ENCODE measurements at places on chromosomes 2 and 18.

- no peak for DNase-seq
Measured at GRCh38 chr2:168293766-168294165, 46.4 kb upstream of the STK39 start.

GRCh38 chr2:177036747-177037146, 175.8 kb upstream of the HNRNPA3 start:
- DNase-seq = no peak

DNA sequence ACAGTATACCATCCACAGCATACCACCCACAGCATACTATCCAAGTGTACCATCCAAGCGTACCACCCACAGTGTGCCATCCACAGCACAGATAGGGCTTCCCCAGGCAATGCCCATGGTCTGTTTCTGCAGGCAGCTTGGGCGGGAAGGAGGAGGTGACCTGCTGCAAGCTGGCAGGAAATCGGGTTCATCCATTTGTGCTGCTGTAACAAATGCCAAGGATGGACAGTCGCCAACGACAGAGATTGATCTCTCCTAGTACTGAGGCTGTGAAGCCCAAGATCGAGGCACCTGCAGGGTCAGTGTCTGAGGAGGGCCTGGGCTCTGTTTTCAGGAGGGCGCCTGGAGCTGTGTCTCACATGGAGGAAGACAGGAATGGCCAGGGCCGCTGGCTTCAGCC, 93.6 kb upstream of the SNTG2 start:
- no peak for DNase-seq

DNA sequence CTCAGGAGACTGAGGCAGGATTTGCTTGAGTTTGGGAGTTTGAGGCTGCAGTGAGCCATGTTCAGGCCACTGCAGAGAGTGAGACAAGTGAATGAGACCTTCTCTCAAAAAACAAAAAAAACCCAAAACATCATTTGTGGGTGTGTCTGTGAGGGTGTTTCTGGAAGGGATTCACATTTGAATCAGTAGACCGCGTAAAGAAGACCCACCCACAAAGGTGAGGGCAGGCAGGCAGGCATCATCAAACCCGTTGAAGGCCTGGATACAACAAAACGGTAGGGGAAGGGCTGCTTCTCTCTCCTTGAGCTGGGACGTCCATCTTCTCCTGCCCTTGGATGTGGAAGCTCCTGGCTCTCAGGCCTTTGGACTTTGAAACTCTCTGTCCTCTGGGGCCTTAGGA, 25.4 kb downstream of the CDKL4 start:
- no peak for DNase-seq

DNA sequence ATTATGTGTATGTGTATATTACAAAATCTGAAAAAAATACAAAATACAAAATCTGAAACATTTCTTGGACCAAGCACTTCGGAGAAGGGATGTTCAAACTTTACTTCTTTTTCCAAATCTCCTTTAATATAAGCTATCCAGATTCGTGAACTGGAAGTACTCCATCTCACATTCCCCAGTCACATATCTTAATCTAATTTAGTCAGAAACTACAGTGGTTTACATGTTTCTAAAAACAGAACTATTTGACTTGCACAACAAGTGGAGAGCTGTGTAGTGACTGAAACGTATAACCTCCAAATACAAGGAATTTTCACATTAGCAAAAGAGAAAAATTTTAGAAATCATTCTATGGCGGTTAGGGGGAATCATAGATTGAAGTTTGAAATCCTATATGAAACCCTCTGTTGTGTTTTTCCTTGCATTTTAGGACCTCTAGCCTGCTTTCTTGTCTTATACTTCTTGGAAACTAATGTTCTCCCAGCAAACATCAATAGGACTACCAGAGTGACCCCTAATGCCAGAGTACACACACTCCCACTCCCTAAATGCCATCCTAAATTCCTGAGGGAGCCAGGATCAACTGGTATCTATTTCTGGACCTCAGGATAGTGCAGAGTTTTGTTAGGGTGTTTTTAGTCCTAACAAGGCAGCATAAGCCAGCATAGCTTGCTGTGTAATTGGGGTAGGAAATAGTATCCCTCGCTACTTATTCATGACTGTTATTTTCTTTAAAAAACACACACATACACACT, 30.2 kb upstream of the ROCK1 start:
- DNase-seq = no peak

DNA sequence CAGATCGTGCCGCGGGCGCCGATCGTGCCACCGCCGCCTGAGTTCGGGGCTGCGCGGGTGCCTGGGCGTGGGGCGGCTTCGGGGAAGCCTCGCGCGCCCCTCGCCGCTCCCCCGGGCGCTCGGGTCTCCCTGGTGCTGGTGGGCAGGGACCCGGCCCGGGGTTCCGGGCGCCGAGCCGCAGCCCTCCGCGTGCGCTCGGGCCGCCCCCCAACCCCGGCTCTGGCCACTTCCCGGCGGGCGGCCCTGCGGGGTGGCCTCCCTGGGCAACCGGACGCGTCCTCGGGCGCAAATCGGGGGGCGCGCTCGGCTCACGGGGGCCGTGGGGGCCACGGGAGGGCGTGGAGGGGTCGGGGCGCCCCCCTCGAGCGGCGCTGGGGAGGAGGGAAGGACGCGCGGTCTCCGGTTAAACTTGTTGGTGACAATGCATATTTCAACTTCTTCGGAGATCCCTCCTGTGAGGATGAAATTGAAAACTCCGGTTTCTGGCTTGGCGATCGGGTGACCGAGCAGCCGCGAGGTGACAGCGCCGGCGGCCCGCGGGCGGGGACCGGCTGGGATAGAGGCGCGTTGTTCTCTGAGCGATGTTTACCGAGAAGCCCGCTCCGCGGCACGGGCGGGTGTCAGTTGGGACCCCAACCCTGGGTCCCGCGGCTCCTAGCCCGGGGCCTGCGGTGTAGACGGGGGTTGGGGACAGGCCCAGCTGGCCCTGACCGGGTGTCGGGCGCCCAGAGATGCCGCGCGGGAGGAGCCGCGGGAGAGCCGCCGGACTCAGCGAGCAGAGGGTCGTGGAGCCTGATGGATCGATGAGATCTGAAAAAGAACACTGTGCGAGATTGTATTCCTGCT, 676 bp downstream of the SH3BP4 start:
- peak; percentile 31 for DNase-seq

DNA sequence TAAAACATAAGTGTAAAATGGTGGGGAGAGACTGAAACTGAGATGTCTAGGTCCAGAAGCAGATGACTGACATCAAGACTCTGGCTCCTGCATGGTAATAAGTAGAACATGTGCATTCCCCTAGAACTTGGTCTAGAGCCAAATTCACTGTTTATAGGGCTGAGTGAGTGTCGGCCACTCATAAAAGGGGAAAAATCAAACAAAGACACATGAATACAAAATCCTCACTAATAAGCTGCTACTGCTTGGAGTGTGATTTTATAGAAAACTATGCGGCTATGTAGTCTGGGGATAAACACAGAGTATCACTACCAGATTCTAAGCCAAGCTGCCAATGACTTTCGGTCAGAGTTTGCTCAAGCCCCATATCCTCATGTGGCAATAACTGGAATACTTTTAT, 1080.8 kb upstream of the DDX18 start:
- DNase-seq = no peak

DNA sequence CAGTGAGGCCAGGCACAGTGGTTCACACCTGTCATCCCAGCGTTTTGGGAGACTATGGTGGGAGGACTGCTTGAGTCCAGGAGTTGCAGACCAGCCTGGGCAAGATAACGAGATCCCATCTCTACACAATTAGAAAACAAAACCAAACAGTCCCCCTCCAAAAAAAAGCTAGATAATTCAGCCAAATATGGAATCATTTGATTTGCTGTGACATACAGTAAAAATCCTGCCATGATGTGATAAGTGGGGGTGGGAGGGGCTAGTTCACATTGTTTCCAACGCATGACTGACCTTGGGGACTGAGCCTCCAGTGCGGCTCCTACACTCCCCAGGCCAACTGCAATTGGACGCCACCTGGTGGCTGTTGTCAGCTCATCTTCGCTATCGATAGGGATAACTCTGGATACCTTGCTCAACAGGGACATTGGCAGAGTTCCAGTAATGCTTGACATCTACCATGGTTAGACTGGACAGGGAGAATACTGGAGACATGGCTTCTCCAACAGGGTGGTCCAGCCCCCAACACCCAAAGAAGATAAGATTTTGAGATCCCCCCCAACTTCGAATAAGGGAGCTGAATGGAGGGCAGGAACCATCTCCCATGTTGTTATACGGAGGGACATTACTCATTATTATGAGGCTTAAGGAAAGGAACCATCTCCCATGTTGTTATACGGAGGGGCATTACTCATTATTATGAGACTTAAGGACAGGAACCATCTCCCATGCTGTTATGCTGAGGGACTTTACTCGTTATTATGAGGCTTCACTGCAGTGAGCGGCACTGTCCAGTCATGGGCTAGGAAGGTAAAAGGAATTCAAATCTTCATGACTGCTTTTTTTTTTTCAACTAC, 135.9 kb downstream of the TGIF1 start:
- DNase-seq = peak; percentile 82

DNA sequence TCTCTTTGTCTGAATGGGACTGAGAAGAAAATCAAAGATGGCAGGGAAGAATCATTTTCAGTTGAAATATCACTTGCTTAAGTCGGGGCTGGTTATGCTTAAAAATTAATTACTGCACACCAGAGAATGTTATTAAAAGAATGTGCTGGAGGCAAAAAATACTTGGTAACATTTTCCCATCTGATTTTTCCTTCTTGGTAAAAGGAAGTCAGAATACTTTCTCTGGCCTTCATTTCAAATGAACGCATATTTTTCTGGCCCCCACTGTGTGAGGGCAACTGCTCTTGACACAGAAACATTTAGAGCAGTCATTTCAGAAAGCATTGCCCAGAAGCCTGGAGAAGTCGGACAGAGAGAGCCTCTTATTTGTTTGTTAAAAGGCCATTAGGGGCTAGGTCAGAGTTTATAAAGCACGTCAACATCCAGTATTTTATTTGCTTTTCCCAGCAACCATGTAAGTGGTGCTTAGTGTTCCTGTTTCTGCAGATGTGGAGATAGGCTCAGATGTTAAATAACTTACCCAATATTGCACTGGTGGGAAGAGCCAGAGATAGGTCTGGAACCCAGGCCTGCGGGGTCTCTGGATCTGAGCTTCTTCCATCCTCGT, 32.9 kb upstream of the LYPD6B start:
- no peak for DNase-seq

GRCh38 chr18:72541871-72542332, 2.2 kb downstream of the CBLN2 start:
- DNase-seq = no peak

DNA sequence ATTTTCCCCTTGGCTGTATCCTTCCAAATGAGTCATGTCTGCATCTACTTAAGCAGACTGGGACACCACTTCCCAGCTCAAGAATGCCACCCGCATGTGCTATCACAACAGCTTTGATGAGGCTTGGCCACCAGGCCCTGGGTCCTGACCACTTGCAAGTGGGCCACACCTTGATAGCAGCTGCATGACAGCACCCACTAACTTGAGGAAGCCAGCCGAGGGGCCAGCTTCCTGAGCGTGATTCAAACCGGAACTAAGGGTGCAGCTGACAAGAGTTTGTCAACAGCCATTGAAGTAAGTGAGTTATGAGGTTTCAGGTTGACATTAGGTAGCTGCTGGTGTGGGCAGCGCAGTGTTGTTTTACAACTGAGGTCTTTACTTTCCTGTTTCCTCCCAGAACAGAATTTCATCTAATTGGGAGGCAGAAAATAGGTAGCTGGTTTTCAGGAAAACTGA, 54.4 kb downstream of the EPHA4 start:
- DNase-seq = no peak

DNA sequence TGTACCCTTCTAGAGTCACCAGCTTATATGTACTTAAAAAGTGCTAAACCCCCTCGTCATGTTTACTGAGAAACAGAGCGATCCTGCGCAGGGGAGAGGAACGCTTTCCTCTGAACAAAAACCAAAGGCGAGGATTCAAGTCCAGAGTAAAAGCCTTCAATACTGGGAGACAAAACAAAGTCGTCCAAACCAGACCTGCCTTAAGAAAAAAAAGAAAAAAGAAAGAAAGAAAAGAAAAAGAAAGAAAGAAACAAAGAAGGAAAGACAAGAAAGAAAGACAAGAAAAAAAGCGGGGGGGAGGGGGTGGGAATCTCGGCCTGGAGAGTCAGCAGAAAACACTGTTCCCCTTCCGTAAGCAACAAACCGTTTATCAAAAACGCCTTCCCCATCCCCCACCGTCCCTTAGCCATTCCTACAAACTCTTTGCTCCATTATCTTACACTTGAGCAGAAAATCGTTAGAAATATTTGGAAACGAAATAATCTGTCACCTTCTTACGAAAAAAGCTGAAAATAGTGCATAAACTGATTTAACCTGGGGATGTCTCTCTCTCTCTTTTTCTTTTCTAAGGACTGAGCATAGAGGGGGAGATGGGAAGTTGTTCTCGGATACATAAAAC, 3.3 kb downstream of the PTGR3 start:
- no peak for DNase-seq

All from pons (tissue), 1 donor.